SIG-M5 (cell line): ENCODE measurements at places on chromosomes 11 and 22.

- DNase-seq: peak; percentile 28
Measured at GRCh38 chr11:105034813-105035620, at the start of gene CASP1. Gene CASP1 (minus strand): TSS chr11:105035144. CDS start chr11:105035113, 31 bp downstream.

GRCh38 chr11:102306817-102307726, 10.2 kb upstream of the BIRC3 start:
- DNase-seq: no peak

- DNase-seq: no peak
Measured at GRCh38 chr22:50314455-50315288, 7.2 kb upstream of the PLXNB2 start.

- DNase-seq: no peak
Measured at GRCh38 chr22:22168190-22168940, 76.2 kb upstream of the VPREB1 start.

GRCh38 chr11:16155448-16155847, 200.9 kb downstream of the SOX6 start:
- no peak for DNase-seq

GRCh38 chr11:11965656-11966353, 42.6 kb downstream of the DKK3 start:
- DNase-seq: no peak

- no peak for DNase-seq
Measured at GRCh38 chr11:99683933-99684332, 663.2 kb downstream of the CNTN5 start.
